Epithelial cell of esophagus (primary cell): ENCODE measurements at places on chromosomes 12 and 14.
A peak's percentile ranks its signal among the peaks of the same experiment; 100 is the strongest.

DNA sequence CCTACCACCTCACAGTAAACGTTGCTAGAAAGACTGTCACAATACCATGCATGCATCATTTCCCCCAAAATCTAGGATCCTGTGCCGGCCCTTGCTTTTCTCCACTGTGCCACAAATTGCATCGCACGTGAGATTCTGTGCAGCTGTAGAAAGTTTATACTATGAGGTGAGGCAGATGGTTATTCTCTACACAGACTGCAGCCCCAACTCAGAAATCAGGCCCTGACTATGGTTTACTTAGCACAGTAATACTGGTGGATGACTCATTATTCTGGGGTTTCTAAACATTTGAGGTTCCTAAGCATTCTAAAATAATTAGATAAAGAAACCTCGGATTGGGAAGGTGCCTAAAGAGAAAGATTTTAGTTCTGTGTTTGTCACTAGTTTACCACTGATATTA is 163.8 kb upstream of the CCDC198 start:
- peak; percentile 63 for DNase-seq

DNA sequence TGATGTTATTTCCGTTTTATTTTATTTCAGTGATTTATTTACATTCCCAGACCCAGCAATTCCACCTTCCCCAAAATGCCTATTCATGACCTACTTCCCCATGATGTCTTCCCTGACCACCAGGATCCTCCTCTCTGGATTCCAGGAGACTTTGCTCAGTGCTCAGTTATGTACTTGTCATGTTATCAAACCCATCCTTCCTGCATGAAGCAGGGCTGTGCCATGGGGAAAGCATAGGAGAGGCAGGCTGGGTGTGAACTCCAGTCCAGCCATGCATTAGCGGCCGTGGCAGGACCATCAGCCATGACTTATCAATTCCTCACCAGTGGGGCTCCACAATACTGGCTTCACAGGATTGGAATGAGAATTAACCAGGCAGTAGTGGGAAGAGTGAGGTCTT is 57.8 kb downstream of the B4GALNT3 start:
- DNase-seq: no peak

GRCh38 chr14:28584951-28585350 is 181.6 kb upstream of the FOXG1 start:
- peak; percentile 53 for DNase-seq

DNA sequence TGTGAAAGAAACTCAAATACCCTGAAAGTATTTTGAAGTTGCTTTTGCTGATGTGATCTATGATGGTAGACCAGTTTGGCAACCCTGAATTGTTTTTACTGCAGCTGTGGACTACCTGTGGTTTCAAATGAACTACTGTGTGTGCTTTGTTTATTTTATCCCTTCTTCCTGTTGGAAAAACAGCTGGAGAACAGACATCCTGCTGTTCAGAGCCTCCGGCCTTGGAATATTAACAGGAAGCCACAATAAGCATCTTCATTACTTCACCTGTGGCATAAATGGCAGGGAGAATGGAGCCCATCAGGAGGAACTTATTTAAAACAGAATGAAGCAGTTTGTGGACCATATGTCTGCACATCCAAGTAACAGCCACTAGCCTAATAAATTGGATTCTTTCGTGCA is 104.8 kb downstream of the DUSP6 start:
- peak; percentile 34 for DNase-seq

GRCh38 chr12:70422631-70423030 is 56.5 kb downstream of the KCNMB4 start:
- DNase-seq: no peak

- peak; percentile 71 for DNase-seq
These were observed 35.9 kb downstream of the FBLN5 start for GRCh38 chr14:91911474-91912032.

- DNase-seq: no peak
These were observed 177.9 kb downstream of the KICS2 start for GRCh38 chr12:64044191-64044590.

DNA sequence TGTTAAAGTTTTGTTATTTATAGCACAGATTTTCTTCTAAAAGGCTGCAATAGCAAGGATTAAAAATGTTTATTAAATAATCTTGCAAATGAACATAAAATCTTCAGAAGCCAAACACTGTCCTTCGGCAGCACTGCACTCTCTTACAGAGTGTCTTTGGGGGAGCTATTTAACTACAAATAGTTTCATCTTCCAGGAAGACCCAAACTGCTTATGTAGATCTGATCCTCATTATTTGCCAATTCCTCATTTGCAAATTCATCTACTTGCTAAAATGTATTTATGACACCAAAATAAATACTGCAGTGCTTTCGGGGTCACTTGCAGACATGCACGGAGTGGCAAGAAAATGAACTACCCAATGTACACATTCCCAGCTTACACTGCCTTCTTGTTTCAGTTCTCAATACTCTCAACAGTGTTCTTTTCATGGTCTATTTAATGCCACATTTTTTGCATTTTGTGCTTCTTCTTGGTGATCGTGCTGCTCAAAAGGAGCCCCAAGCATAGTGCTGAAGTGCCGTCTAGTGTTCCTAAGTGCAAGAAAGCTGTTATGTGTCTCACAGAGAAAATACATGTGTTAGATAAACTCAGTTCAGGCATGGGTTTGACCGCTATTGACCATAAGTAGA is 128.1 kb downstream of the PRKD1 start:
- no peak for DNase-seq

- peak; percentile 32 for DNase-seq
These were observed at the start of gene LRFN5 for GRCh38 chr14:41606532-41607303. Gene LRFN5 (plus strand): TSS chr14:41606876.
